ENCODE measurements at places on chromosomes 1 and 21. TPM values are rescaled to one million over a fixed set of nuclear protein-coding genes. Genes with fewer than 3 reads are reported as not detected.
A peak's percentile ranks its signal among the peaks of the same experiment; 100 is the strongest.

The TP73 gene
- total RNA-seq: 6.9 TPM

DNA sequence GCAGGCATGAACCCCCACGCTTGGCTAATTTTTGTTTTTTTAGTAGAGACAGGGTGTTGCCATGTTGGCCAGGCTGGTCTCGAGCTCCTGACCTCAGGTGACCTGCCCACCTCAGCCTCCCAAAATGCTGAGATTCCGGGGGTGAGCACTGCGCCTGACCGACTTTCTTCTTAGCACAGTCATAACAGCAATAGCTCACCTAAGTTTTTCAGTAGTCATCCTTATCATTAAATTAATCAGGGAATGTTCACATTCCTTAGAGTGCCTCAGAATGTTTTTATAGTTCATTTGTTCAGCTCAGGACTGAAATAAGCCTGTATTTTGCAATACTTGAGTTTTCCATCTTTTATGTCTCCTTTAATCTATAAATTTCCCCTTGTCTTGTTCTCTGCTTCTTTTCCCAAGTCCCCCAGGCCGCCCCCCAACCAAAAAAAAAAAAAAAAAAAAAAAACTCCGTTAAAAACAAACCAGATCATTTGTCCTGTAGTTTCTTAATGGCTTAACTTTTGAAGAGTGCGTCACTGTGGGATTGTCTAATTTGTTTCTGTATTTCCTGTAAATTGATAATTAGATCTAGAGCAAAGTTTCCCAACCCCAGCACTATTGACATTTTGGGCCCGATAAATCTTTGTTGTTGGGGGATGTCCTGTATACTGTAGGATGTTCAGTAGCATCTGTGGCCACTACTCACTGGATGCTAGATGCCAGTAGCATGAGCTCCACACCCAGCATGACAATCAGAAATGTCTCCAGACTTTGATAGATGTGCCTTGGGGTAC lies 120.7 kb downstream of the ITSN1 start:
- peak; percentile 81 for DNase-seq
- H3K4me3 ChIP-seq: no peak overlapping the region
- peak overlapping the region; percentile 92 for H3K27ac ChIP-seq
- peaks cover 33% of the 10 kb centered on the region for H3K4me1 ChIP-seq

The SLC35D1 gene
- total RNA-seq: 2.6 TPM

DNA sequence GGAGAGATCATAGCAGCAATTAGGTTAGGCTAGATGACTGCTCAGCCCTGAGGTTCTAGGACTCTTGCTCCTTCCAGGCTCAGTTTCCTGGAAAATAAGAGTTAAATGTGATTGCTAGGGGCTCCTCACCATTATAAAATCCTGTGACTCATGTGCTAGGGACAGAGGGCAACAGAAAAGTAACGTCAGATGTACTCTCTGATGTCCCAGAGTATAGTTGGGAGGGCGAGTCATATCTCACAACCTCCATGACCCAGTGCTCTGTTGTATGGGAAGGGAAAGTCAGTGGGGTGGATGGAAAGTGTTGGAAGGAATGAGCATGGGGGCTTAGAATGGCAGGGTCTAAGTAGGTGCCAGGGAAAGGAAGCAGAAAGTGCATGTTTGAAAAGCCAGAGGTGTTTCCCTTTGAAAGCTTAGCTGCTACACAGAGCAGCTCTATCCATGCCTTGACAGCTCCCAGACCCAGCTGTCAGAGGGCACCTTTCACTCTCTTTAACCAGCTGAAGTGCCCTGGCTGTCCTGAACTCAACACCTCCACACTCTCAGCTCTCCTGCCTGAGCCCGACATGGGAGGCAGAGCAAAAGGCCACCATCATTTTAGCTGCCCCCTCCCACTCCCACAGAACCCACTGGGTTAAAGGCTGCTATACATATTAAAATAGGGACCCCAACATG lies 11.6 kb downstream of the GJA5 start:
- no peaks in the 10 kb centered on the region for H3K36me3 ChIP-seq

The DNAH14 gene
- 35.4 TPM for total RNA-seq

- no peaks in the 10 kb centered on the region for H3K27me3 ChIP-seq
- H3K4me3 ChIP-seq: no peak overlapping the region
- no peaks in the 10 kb centered on the region for H3K36me3 ChIP-seq
- H3K27ac ChIP-seq: no peak overlapping the region
These were observed 51.5 kb upstream of the RUNX3 start for GRCh38 chr1:24981631-24982005.

GRCh38 chr1:3433596-3434320 lies 20.7 kb upstream of the ARHGEF16 start:
- no peak for DNase-seq
- no peak overlapping the region for H3K27ac ChIP-seq
- H3K4me1 ChIP-seq: no peaks in the 10 kb centered on the region

The OXCT2 gene
- 1.6 TPM for total RNA-seq

- peaks cover 51% of the 10 kb centered on the region for H3K4me1 ChIP-seq
- no peaks in the 10 kb centered on the region for H3K36me3 ChIP-seq
- H3K4me3 ChIP-seq: no peak overlapping the region
- no peak for DNase-seq
These were observed 19.6 kb downstream of the SSR2 start for GRCh38 chr1:156001021-156001661.

DNA sequence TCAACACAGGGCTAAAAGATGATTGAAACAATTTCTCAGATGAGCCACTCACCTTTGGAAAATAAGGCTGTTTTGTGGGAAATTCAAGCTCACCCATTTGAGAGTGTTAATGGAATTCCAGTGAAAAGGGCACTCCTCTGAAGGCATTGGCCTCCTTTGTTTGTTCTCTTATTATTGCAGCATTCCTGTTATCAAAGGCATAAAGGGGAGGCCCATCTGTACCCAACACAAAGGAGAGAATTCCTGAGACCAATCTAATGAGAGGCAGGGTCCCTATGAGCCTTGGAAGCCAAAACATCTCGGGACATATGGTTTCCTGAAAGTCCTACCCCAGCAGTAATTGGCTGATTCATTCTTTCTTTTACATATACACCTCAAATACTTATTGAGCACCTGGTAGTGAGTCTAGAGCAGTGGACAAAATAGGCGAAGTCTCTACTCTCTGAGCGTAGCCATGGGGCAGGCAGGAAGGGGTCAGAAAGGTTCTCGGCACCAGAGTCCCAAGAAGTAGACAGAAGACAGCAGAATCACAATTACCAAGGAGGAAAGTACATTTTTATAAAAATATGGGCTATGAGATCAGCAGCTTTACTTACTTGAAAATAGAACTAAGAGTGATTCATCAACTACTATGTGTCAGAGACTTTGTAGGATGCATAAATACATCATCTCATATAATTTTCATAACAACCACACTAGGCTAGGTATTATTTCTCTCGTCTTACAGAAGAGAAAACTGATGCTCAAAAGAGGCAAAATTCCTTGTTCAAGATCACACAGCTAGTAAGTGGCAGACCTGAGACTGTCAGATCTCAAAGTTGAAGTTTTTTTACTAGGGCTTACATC lies 218.7 kb downstream of the DAB1 start:
- H3K27ac ChIP-seq: no peak overlapping the region
- H3K27me3 ChIP-seq: peaks cover 7% of the 10 kb centered on the region
- H3K36me3 ChIP-seq: no peaks in the 10 kb centered on the region
- DNase-seq: no peak
- no peaks in the 10 kb centered on the region for H3K4me1 ChIP-seq

DNA sequence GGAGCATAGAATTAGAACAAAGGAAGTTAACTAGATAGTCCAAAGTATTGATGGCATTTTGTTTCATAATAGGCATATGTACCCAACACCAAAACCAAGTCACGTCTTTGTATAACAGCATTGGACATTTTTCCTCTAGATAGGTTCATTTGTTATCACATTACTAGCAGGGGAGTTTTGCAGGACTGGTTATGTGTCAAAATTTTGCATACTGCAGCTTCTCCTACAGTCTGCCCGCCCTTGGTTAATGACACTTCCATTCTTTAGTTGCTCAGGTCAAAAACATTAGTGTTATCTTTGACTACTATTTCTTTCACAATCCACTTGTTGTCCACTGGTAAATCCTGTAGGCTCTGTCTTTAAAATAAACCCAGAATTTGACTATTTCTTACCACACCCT lies 8.9 kb downstream of the CAPZA1 start:
- H3K4me1 ChIP-seq: no peaks in the 10 kb centered on the region
- H3K36me3 ChIP-seq: peaks cover 40% of the 10 kb centered on the region
- H3K4me3 ChIP-seq: no peak overlapping the region

- no peaks in the 10 kb centered on the region for H3K4me1 ChIP-seq
- H3K27me3 ChIP-seq: no peaks in the 10 kb centered on the region
- no peak for DNase-seq
- no peaks in the 10 kb centered on the region for H3K36me3 ChIP-seq
These were observed 328.5 kb downstream of the TBX15 start for GRCh38 chr1:118659646-118660045.

- H3K36me3 ChIP-seq: no peaks in the 10 kb centered on the region
- no peak overlapping the region for H3K4me3 ChIP-seq
- H3K27me3 ChIP-seq: no peaks in the 10 kb centered on the region
- no peak for DNase-seq
- H3K27ac ChIP-seq: no peak overlapping the region
These were observed 37.5 kb downstream of the TLR5 start for GRCh38 chr1:223105568-223105967.

The CRP gene
- not detected for total RNA-seq

The KIF17 gene
- total RNA-seq: 1.2 TPM

The GCSAML gene
- not detected for total RNA-seq

DNA sequence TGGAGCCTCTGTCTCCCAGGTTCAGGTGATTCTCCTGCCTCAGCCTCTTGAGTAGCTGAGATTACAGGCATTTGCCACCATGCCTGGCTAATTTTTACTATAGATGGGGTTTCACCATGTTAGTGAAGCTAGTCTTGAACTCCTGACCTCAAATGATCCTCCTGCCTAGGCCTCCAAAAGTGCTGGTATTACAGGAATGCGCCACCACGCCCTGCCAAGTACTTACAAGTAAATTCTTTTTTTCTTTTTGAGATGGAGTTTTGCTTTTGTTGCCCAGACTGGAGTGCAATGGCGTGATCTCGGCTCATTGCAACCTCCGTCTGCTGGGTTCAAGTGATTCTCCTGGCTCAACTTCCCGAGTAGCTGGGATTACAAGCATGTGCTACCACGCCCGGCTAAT lies 42.5 kb downstream of the RPRD2 start:
- H3K4me1 ChIP-seq: no peaks in the 10 kb centered on the region
- H3K27me3 ChIP-seq: no peaks in the 10 kb centered on the region
- no peak for DNase-seq
- H3K4me3 ChIP-seq: no peak overlapping the region
- no peaks in the 10 kb centered on the region for H3K36me3 ChIP-seq

All from PC-9 (cell line).